ENCODE measurements at places on chromosomes 11 and 22.

- no peak for DNase-seq
Measured at GRCh38 chr22:23571486-23571885, 8.6 kb downstream of the IGLL1 start.

GRCh38 chr11:126581871-126582648 lies 226.6 kb downstream of the ST3GAL4 start:
- DNase-seq, result no peak

DNA sequence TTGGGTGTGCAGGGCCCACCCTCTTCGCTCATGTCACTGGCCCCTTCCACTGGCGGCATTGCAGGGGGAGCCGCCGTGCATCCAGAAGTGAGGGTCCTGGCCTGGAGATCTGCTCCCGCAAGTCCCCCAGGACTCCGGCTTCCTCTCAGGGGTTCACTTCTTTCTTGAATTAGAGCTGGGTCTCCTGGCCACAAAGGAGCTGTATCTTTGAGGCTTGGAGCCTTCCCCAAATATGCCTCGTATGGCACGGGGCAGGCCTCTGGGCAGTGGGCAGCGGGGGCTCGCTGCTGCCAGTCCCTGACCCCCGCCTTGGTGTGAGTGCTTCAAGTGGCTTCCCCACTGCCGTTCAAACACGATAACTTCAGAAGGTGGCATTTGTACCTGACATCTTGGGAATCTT lies 7.4 kb upstream of the IFITM3 start:
- no peak for DNase-seq

GRCh38 chr11:106724293-106724892 lies 293.9 kb downstream of the GUCY1A2 start:
- no peak for DNase-seq

DNA sequence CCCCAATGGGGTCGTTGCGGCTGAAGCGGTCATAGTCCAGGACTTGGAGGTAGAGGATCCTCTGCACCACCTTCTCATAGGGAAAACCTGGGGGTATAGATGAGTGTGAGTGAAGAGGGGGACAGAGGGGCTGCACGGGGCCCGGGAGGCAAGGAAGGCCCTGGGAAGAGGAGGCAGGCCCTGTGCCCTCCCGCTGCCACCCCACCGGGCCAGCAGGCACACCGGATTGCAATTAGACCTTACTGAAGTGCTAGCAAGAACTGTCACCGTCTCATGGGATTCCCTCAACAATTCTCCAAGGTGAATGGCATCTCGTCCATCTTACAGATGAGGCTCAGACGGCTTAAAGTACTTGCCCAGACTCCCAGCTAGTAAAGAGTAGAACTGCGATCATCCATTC lies 15.9 kb downstream of the LRRC10B start:
- DNase-seq, result no peak

- no peak for DNase-seq
Measured at GRCh38 chr11:19237813-19238212, 2.9 kb downstream of the E2F8 start.

GRCh38 chr11:1087961-1088926 lies 13.6 kb downstream of the MUC2 start:
- DNase-seq, result no peak

DNA sequence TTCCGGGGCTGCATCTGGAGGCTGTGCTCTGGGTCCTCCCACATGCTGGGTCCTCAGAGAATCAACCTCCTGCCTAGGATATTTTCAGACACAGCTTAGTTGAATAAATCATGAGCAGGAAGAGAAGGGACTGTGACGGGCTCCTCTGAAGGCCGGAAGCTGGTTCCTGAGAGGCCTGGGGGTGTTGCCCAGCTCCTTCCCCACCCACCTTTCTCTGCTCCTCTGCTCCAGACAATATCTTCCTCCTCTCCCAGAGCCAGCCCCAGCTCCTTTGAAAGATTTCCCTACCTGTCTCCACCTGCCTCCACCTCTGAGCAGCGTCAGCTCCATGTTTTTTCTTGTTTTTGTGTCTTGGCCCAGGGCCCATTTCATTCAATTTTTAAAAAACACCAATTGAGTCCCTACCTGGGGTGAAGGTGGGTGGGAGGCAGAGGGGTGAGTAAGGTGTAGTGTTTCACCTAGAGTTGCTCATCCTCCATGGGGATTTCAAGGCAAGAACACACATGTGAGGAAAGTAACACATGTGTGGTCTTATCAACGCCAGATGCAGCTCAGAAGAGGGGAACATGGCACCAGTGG lies 24.8 kb upstream of the THY1 start:
- DNase-seq, result no peak

- DNase-seq, result peak; percentile 57
Measured at GRCh38 chr22:30903876-30904460, 64.6 kb downstream of the MORC2 start.

GRCh38 chr11:123006860-123007542 lies 25.4 kb upstream of the BSX start:
- DNase-seq, result no peak

GRCh38 chr22:46879083-46879482 lies 116.6 kb downstream of the TBC1D22A start:
- DNase-seq, result no peak

DNA sequence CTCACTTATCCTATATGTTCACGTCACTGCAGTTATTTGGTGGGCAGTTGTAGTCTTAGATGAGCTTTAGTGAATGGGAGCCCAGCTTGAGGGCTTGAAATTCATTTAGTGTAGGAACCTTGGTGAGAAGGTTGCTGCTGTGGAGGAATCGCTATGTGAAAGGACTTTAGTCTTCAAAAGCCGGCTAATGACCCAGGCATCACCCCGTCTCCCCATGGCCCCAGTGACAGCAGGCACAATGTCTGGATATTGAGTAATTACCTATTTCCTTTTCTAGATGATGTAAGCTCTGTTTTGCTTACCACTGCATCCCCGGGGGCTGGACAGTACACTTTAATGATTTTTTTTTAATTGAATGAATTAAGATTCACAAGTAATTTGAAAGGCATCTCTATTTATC lies 283.2 kb downstream of the ST3GAL4 start:
- DNase-seq, result no peak

GRCh38 chr11:77213029-77213579 lies 85.1 kb downstream of the MYO7A start:
- DNase-seq, result no peak

DNA sequence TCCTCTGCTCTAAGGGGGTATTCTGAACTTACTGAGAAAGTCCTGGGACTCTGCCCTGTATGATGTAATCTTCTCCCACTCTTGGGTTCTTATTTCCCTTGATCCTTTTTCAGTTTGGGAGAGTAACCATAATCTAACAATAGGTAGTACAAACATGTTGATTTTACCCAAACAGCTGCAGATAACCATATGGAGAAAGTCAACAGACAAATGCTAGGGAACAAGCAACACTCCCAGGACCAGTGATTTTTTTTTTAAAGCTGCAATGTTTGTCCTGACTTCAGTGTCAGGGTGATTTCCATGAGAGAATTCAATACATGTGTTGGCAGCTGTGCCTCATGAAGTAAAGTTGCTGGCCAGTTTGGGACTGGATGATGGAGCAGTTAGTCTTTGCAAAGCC lies 156.5 kb downstream of the FCHSD2 start:
- DNase-seq, result no peak

GRCh38 chr11:111403051-111403726 lies 24.1 kb upstream of the POU2AF1 start:
- DNase-seq, result peak; percentile 88

GRCh38 chr11:20311444-20311843 lies 52.1 kb upstream of the HTATIP2 start:
- no peak for DNase-seq

- DNase-seq, result no peak
Measured at GRCh38 chr11:67157691-67158090, 38.6 kb downstream of the KDM2A start.

- DNase-seq, result no peak
Measured at GRCh38 chr11:63845303-63845702, 6.4 kb downstream of the MARK2 start.

DNA sequence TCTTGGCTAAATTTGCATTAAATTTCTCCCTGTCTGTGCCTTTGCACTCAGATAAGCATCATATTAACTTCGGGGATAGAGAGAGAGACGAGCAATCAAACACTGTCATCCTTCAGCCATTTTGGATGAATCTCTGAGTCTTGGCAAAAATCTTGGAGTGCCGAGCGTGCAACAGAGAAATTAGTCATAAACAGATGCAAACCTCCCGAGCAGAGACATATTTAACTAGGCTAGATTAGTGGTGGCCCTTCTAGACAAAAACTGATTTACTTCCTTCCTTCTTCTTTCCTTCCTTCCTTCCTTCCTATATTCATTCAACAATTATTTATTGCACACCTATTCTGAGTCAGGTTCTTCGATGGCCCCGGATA lies 114.4 kb upstream of the BLID start:
- DNase-seq, result no peak

- DNase-seq, result no peak
Measured at GRCh38 chr22:37624017-37624365, 15.4 kb downstream of the GGA1 start.

GRCh38 chr11:99814738-99815137 lies 794.0 kb downstream of the CNTN5 start:
- DNase-seq, result no peak

DNA sequence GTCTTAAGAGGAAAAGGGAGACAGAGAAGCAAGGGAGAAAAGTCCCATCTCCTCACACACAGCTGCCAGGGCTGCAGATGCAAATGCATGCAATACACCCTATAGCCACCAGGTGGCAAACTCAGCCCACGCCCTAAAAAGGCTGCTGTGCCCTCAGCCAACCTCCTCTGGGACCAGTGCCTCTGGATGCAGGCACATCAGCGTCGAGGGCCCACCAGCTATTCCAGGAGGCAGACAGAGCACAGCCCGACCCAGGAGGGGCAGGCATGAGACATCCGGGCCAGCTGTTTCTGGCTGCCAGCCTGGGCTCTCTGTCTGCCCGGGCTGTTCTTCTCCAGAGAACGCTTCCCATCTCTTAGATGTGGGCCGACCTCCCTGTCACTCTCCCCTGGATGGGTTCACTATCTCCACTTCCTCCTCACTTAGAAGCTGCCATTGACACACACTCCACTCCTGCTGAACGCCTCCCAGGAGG lies 39.7 kb downstream of the TPBGL start:
- peak; percentile 78 for DNase-seq

DNA sequence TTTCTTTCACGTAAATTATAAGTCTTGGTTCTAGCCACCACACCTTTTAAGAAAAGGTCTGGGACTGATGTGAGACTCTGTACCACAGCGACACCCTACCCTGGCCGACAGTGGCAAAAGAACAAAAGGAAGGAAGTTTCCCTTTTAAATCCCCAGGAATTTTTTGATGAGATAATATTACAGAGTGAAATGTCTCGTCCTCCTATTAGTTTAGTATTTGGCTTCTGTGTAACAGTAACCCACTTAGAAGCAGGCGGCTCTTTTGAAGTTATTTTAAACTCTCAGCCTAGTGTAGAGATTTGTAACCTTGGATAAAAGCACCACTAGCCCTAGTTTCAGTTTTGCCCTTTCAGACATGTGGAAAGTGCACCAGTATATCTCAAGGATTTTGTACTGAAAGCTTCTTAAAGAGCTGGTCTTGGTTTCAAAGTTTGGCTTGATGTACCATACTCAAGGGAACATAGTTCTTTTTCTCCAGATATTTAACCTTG lies 84.1 kb downstream of the C22orf31 start:
- peak; percentile 38 for DNase-seq

DNA sequence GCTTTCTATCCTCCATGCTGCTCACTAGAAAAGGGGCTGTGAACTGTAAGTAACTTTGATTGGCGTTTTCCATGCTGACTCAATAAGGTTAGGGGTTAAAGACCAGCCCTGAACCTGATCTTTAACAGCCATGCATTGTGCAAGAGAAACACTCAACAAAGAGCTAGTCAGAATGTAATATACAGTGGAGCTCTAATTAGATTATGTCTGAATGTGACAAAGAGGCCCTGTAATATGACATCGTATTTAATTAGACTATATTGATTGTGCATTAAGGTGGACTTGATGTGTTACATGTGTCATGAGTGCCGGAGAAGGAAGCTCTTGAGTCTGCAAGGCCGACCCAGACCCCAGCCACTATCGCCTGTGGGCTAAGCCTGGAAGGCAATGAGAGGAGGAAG lies 70.5 kb downstream of the PKNOX2 start:
- DNase-seq, result no peak

DNA sequence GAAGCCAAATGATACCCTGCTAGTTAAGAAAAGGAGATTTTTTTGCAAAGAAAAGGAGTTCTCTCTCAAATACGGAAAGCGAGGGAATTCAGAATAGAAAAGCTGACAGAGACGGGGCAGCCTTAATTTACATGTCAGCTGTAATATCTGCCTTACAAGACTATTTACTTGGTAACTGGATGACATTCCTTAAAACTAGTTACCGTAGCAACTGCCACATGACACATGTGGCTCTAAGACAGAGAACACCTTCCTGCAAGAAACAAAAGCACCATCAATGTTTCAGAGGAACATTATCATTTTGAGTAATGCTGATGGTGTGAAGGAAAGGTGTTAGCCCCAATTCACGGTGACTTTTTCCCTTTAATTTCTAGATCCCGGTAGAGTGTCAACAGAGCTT lies 222.1 kb downstream of the LRRC4C start:
- DNase-seq, result no peak

DNA sequence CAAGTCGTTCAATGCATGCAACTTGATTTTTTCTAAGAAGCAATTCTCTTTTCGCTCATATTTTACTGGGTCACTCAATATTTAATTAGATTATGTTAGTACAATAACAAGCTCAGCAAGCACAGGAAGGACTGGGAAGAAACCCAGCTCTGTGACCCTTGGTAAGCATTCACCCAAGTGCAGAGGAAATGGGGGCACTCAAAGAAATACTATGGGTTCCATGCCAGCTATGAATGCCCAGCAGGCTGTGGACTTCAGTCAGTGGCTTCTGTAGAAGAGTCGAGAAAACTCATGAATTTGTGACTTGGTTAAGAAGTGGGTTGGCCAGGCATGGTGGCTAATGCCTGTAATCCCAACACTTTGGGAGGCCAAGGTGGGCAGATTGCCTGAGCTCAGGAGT lies 123.6 kb downstream of the GALNT18 start:
- DNase-seq, result peak; percentile 53

DNA sequence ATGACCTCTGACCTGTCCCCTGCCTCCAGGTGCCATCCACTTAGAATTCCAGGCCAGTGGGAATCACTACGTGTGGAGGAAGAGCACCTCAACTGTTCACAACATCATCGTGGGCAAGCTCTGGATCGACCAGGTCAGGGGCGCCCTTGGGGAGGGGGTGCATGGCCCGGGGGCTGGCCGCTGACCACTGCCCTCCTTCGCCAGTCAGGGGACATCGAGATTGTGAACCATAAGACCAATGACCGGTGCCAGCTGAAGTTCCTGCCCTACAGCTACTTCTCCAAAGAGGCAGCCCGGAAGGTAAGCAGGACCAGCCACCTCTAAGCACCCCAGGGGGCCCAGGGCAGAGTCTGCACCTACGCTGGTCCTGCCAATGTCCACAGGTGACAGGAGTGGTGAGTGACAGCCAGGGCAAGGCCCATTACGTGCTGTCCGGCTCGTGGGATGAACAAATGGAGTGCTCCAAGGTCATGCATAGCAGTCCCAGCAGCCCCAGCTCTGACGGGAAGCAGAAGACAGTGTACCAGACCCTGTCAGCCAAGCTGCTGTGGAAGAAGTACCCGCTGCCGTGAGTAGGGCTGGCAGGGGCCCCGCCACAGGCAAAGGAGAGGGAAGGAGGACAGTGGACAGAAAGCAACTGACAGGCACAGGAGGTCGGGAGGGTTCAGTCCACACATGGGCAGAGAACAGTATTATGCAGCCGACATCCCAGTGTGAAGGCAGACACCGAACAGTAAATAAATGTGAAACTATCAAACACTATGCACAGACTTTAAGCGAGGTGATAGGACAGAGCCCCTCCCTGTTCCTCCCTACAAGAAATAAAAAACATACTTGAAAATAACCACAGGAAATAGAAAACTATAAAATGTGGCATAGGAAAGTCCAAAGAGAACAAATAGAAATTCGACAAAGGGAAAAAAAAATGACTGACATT lies 74.9 kb downstream of the MORC2 start:
- no peak for DNase-seq

- no peak for DNase-seq
Measured at GRCh38 chr11:26607725-26608506, 35.9 kb upstream of the MUC15 start.

Measured in G401 (cell line).